Foreskin fibroblast (primary cell): ENCODE measurements at places on chromosomes 6 and 20.

- no peak for DNase-seq
Measured at GRCh38 chr6:35278708-35279107, 18.9 kb upstream of the DEF6 start.

DNA sequence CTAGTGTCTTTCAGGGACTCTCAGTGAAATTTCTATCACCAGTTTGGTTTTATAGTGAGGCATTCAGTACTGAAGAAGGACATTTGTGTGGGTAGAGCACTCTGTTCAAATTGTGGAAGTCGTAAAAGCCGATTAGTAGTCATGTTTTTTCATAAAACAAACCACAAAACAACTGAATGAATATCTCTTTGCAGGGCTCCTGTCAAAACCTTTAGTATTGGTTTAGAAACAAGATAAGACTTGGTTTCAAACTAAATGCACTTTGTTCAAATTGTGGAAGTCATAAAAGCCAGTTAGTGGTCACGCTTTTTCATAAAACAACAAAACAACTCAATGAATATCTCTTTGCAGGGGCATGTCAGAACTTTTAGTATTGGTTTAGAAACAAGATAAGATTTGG, 23.8 kb downstream of the ADGRF4 start:
- no peak for DNase-seq

DNA sequence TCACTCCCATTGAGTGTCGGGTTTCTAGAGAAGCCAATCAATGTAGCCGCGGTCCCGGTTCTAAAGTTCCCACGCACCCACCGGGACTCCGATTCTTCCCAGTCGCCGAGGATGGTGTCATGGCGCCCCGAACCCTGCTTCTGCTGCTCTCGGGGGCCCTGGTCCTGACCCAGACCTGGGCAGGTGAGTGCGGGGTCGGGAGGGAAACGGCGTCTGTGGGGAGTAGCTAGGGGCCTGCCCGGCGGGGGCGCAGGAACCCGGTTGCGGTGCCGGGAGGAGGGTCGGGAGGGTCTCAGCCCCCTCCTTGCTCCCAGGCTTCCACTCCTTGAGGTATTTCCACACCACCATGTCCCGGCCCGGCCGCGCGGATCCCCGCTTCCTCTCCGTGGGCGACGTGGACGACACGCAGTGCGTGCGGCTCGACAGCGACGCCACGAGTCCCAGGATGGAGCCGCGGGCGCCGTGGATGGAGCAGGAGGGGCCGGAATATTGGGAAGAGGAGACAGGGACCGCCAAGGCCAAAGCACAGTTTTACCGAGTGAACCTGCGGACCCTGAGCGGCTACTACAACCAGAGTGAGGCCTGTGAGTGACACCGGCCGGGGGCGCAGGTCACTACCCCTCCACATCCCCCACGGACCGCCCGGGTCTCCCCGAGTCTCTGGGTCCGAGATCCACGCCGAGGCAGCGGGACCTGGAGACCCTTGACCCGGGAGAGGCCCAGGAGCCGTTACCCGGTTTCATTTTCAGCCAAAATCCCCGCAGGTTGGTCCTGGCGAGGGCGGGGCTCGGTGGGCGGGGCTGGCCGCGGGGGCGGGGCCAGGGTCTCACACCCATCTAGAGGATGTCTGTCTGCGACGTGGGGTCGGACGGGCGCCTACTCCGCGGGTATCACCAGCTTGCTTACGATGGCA, 35.2 kb upstream of the HLA-G start:
- peak; percentile 50 for DNase-seq

GRCh38 chr6:15148356-15148946, 97.4 kb upstream of the JARID2 start:
- peak; percentile 89 for DNase-seq

DNA sequence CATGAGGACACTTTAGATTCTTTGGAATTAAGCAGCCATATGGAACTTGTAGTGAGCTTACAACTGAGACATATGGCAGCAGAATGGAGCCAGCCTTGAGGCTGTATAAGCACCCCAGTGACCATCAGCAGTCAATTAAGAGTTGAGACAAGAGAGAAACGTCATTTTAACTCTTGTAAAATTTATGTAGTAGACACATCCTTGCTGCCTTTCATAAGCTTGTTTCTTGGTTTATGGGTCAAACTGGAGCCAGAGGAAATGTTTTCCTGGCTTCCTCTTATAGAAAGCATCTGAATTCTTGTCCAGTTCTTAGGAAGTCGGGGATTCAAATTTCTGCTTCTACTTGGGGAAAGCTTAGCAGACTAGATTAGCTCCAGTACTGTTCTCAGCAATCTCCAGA, 745.1 kb upstream of the MARCKS start:
- peak; percentile 20 for DNase-seq

- peak; percentile 45 for DNase-seq
Measured at GRCh38 chr6:154232013-154232910, 124.3 kb downstream of the IPCEF1 start.

DNA sequence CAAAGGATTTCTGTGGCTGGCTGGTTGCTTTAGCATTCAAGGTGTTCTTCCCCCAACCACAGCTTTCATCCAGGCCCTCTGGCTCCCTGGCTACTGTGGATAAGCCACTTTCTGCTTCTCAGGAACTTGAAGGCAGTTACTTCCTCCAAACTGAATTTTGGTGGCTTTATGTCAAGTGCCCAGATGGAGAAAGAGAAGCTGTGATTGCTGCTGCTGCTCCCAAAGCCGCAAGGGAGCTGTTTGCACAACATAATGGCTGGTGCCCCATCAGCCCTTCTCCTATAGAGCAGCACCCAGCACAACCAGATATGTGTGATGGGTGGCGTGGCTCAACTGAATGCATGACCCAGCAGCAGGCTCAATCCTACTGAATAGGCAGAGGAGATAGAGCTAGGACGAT, 465.2 kb downstream of the MAFB start:
- DNase-seq = no peak

GRCh38 chr20:9130521-9130920, 61.6 kb downstream of the PLCB4 start:
- no peak for DNase-seq

- no peak for DNase-seq
Measured at GRCh38 chr6:56463443-56463842, 179.2 kb downstream of the DST start.

- no peak for DNase-seq
Measured at GRCh38 chr20:32792731-32793458, 26.9 kb upstream of the MAPRE1 start.
